OCI-LY7 (cell line): ENCODE measurements at places on chromosomes 12 and 14. TPM values are rescaled to one million over a fixed set of nuclear protein-coding genes. Genes with fewer than 3 reads are reported as not detected.

IRF9 gene
- total RNA-seq, result 36.2 and 39.1 TPM in 2 replicates

FAM181A gene
- not detected in 2 replicates for total RNA-seq

CLEC14A gene
- total RNA-seq, result not detected in 2 replicates

MUCL1 gene
- not detected in 2 replicates for total RNA-seq

AHNAK2 gene
- total RNA-seq, result 0.09 and 0.61 TPM in 2 replicates

TAS2R42 gene
- not detected in 2 replicates for total RNA-seq

HOXC5 gene
- total RNA-seq, result not detected in 2 replicates

ITGA7 gene
- total RNA-seq, result 3.3 and 4.0 TPM in 2 replicates

PLEKHG7 gene
- 0.29 TPM in 1 of 2 replicates, not detected in the other for total RNA-seq

TBC1D30 gene
- total RNA-seq, result 4.6 and 5.6 TPM in 2 replicates

OR6C75 gene
- total RNA-seq, result not detected in 2 replicates

LMNTD1 gene
- not detected in 2 replicates for total RNA-seq

ST8SIA1 gene
- not detected in 2 replicates for total RNA-seq

IGF1 gene
- total RNA-seq, result not detected in 2 replicates

PLD4 gene
- 3.7 and 5.1 TPM in 2 replicates for total RNA-seq

SPTSSA gene
- 17.9 and 19.0 TPM in 2 replicates for total RNA-seq

TSPAN19 gene
- total RNA-seq, result not detected in 2 replicates

EML5 gene
- total RNA-seq, result 5.2 and 5.6 TPM in 2 replicates
